B cell (primary cell): ENCODE measurements at places on chromosomes 3 and 15.

GRCh38 chr15:101675796-101676582 lies 23.8 kb upstream of the TM2D3 start:
- DNase-seq, result peak; percentile 17

GRCh38 chr15:73380661-73381060 lies 11.9 kb upstream of the HCN4 start:
- no peak for DNase-seq

DNA sequence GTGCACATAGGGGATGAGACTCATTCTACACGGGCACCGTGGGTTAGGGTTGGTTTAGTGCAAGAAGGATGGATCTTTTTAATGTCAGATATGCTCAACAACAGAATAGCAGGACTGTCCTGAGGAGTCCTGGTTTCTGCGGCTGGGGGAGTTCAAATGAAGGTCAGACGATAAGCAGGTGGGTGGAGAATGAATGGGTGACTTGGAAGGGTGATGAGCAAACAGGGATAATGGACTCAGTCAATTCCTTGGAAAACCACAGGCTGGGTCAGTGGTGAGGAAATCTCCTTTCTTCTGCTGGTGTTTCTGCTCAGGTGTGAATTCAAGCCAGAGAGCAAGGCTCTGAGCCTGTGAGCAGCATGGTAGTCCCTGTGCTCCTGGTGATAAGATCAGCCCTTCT lies 59.9 kb downstream of the MESD start:
- no peak for DNase-seq

DNA sequence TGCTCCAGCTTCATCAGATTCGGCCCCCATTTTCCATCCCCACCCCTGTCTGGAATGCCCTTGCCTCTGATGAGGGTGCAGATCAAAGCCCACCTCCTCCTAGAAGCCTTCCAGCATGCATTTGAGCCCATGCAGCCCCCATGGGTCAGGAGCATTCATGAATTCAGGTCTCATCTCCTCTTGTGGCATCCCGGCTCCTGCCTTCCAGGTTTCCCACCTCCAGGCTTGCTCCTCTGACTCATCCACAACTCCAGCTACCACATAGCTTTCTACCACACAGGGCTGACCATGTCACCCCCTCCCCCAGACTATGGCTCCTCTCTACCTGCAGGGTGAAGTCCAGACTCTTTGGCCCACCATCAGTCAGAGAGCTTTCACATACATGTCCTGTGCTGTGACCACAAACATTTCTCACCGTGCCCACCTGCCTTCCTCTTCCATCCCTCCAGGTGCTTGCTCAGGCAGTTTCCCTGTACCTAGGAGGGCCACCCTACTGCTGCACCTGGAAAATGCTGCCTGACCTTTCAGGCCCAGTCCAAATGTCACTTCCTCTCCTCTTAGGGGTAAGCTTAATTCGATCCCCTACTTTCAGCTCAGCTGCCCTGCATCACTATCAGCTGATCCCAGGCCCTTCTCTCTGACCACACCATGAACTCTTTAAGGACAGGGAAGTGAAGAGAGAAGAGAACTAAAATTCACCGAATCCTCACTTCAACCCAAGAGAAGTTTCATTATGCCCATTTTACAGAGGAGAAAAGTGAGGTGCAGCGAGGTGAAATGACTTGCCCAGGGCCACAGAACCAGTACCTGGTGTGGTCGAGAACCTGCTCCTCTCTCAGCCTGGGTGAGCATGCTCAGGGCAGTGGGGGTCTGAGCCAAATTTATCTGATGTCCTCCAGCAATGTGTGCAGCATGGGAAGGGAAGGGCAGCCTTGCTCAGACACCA lies 13.7 kb upstream of the FGD5 start:
- no peak for DNase-seq
